ENCODE measurements at places on chromosomes 16 and 17.

DNA sequence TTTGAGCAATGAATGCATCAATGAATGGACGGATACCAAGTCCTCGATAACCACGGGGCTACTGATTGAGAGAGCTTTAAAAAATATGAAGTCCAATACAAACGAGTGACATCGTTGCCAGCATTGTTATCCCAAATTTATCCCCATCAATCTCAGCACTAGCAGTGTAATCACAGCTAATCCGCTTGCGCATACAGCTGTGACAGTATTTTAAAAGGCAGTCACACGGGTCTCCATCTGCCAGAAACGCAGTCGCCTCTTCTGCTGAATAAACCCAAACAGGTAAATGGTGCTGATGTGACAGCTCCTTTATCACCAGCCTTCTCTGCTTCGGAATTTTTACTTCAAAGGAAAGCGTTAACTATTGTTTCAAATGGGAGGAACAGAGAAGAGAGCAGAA is 311.1 kb downstream of the XYLT1 start:
- DNase-seq: no peak

DNA sequence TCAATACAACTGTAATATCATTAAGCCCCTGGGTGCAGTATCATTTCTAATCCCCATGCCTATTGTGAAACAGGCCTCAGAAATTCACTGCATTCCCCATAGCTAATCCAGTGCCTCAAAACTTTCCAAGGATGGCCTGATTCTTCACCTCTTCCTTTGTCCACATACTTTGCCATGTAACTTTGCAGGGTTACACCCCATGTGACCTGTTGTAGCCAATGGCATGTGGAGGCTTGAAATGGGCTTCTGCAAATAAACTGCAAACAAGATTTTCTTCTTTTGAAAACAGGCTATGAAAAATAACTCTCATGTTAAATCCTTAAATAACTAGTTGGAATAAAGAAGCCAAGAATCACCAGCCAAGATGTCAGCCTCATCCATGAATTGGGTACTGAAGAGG is 35.9 kb downstream of the ABCA10 start:
- no peak for DNase-seq

- DNase-seq: no peak
These were observed 24.4 kb downstream of the ATP6V0D1 start for GRCh38 chr16:67456391-67457081.

- DNase-seq: no peak
These were observed 18.3 kb downstream of the IL4R start for GRCh38 chr16:27332105-27332504.

- no peak for DNase-seq
These were observed 7.2 kb downstream of the PIPOX start for GRCh38 chr17:29050176-29050575.

GRCh38 chr16:48153774-48154173 is 2.0 kb downstream of the ABCC12 start:
- no peak for DNase-seq

DNA sequence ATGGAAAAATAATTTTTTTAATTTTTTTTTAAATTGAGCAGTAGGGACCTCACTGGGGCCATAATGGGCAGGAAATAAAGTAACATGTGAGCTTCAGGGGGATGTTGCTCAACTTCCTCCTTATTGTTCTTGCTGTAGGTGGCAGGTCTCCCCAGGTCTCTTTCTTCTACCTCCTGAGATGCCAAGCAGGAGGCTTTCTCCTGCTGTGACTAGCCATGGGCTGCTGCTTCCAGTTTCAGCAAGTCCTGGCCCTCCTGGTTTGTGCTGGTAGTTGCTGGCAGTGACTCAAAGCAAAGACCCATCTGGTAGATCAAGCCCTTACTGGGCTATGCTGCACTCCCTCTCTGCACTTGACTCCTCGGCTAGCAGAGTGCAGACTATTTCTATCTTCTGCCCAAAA is 2.3 kb downstream of the DPEP2NB start:
- DNase-seq: no peak

DNA sequence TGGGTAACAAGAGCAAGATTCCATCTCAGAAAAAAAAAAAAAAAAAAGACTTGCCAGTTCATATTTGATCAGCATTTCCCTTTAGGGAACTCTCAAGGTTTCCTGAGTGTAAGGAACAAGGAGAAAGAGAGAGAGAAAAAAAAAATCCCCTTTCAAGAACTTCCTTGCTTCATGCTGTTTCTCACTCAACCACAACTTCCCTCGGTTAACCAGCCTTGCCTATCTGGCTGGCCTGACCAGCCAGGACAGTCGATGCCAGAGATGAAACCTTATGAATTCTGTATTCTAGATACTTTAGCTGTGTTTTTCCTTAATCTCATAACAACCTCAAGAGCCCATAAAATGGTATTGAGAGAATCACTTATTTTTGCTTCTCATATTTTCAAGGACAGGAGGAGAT is 2.6 kb upstream of the N4BP1 start:
- no peak for DNase-seq

- no peak for DNase-seq
These were observed 12.1 kb downstream of the CMTM3 start for GRCh38 chr16:66616592-66616991.

- DNase-seq: no peak
These were observed 10.8 kb downstream of the IGFBP4 start for GRCh38 chr17:40453881-40454612.

GRCh38 chr16:751152-752006 is 9.2 kb upstream of the MSLN start:
- no peak for DNase-seq

GRCh38 chr17:17491031-17491471 is 5.1 kb downstream of the RASD1 start:
- DNase-seq: no peak

DNA sequence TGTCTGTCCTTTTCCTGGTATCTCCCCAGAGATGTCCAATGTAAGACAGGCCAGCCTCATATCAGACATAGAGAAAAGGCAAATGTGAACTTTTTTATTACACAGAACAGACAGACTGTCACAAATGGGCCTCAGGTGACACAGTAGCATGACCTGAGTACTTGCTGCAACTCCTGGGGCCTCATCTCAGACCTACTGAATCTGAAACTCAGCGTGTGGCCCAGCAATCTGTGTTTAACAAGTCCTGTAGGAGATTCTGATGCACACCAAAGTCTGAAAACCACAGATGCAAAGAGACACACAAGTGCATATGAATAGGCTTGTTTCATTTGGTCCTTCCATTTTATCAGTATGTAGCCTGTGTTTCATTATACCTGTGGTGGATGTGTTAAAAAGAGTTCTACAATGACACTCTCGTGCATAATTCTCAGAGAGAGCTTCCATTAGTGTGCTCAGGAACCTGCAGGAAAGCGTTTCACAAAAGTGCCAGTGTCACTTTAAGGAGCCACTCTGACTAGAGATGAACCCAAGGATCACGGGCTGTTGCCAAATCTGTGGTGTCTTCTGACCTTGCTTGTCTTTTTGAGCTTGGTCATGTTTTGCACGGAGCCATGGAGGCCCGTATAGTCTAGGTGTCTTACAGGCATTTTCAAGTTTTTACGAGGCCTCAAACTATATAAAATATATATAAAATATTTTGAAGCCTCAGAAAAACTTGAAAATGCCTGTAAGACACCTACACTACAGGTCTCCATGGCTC is 33.8 kb upstream of the NF1 start:
- no peak for DNase-seq

DNA sequence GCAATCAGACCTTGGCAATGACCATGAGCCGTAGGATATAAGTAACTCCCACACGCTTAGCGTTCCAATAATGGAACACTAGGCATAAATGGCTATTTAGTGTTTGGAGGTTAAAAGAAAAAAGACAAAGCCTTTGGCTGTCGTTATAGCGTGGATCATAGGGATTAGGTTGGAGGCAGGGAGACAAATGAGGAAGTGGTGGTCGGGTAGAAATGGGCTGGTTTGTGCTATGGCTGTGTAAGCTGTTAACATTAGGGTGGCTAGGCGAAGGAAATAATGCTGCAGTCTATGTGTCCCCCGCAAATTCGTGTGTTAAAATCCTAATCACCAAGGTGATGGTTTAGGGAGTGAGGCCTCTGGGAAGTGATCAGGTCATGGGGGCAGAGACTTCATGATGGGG is 120.4 kb upstream of the IRX6 start:
- no peak for DNase-seq

GRCh38 chr16:16005721-16006120 is 56.3 kb downstream of the ABCC1 start:
- no peak for DNase-seq

- no peak for DNase-seq
These were observed 22.0 kb downstream of the SMPD3 start for GRCh38 chr16:68426347-68426652.

- no peak for DNase-seq
These were observed 1.4 kb upstream of the TSPOAP1 start for GRCh38 chr17:58329810-58330537.

DNA sequence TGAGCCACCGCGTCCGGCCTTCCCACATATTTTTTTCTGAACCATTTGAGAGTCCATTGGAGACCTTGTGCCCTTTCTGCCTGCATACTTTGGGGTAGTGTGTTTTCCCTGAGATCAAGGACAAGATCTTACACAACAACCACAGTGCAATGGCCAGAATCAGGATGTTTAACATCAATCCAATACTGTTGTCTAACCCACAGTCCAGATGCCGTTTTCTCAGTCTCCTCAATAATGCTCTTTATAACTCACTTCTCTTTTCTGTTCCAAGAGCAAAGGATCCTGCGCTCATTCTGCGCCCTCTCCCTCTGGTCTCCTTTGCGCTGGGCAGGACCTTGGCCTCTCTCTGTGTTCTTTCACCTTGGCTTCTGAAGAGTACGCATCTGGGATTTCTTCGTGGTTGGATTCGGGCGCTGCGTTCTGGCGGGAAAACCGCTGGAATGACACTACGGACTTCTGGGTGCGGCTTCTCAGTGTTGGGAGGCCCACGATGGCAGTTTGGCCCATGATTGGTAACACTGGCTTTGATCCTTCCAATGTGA is 16.6 kb downstream of the CBX4 start:
- DNase-seq: no peak

DNA sequence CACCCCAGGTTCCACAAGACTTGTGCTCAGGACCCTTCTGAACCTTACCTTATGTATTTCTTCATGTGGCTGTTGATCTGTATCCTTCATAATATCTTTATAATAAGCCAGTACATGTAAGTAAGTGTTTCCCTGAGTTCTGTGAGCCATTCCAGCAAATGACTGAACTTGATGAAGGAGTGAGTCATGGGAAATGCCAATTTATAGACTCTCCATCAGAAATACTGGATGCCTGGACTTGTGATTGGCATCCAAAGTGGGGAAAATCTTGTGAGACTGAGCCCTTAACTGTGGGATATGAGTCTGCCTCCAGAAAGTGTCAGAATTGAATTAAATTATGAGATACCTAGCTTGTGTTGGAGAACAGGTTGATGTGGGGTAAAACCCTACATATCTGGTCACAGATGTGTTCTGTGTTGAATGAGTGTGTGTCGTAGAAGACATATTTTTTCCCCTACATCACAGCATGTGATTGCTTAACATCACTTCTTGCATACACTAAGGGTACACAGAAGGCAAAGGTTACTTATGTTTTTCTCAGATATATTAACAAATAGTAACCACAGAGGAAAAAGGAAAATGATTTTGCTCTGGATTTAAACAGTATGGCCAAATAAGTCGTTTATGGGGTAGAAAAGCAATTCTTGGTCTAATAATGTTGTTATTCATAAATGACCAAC is 70.2 kb upstream of the NETO2 start:
- DNase-seq: no peak

DNA sequence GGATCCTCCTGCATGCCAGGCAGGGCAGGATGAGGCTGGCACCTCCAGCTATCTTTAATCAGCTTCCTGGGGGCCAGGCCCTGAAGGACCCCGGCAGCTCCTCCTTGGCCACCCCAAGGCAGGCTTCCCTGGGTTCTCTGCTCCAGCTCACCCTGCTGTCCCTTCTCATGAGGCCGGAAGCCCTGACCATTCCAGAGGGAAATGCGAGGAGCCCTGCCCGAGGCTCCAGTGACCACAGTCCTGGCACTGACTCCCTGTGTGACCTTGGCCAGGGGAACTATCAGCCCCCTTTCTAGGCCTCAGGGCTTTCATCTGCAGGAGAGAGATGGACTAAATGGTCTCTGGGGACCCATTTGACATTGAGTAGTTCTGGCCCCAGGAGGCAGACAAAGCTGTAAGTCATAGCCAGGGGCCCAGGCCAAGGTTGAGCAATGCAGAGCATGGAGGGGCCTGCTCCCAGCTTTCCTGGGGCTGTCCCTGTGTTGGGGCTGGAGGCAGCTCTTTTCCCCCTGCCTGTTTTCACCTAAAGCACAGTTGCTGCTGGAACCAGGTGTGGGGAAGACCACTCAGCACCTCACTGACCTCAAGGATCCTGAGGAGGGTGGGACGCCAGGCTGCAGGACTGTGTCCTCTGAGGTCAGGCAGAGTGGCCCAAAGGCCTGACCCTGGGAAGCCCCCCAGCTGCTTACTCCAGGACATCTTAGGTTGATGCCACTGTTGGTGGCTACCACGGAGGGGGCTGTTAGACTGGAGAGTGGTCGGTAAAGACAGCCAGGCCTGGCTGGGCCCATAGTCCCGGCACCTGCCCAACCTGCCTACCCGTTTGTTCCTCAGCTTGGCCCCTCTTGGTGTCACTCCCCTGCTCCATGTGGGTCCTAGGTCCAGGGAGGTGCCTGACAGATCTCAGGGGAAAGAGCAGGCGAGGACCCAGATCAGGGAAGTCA is 8.1 kb downstream of the KCNH6 start:
- no peak for DNase-seq

DNA sequence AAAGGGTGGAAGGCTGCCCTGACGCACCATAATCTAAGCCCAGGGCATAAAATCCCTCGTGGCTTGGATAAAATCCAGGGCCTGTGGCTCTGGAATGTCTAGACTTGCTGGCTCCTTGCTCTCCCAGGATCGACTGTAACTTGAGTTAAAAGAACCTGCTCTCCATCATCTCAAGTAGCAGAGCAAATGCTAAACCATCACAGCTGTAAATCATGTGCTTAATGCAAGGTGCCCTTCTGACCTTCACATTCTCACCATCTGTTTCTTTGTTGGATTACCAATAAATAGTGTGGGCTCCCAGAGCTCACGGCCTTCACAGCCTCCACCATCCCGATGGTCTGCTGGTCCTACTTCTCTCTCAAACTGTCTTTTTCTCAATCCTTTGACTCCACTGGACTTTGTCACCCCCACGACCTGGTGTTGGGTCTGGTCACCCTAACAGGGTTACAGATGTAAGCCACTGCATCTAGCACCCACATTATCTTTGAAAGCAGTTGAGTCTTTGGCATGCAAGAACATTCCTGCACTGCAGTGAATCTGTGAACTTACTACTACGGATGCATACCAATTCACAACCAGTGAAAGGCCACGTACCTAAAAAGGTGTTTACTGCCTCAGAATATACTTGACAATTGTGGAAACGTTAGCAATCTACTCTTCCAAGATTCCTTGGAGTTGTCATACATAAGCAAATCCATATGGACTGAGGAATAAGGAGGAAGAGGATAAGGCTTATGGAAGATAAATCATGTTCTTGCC is 15.3 kb downstream of the RSL1D1 start:
- DNase-seq: no peak

GRCh38 chr16:907842-908241 is 62.9 kb downstream of the LMF1 start:
- DNase-seq: no peak
